ENCODE measurements at places on chromosomes 5 and 9.

- DNase-seq = no peak
These were observed 1935.0 kb downstream of the EFNA5 start for GRCh38 chr5:105735704-105736103.

GRCh38 chr9:20995616-20996015, 35.8 kb downstream of the HACD4 start:
- DNase-seq = no peak

- no peak for DNase-seq
These were observed 12.0 kb upstream of the GABRP start for GRCh38 chr5:170771496-170771895.

DNA sequence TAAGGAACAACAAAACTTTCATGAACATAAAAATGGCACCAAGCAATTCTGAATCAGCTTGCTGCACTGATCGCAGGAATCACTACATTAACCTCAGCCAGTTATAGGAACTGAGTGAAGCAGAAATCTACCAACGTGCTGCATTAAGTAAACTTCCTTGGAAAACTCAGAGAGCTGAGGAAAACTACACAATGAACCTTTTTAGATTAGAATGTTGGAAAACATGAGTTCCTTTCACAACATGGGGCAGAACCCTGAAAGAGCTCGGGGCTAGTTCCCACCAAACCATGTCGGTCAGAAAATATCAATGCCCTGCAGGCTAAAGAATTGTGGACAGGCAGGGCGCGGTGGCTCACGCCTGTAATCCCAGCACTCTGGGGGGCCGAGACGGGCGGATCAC, 19.4 kb downstream of the ALDH7A1 start:
- no peak for DNase-seq

DNA sequence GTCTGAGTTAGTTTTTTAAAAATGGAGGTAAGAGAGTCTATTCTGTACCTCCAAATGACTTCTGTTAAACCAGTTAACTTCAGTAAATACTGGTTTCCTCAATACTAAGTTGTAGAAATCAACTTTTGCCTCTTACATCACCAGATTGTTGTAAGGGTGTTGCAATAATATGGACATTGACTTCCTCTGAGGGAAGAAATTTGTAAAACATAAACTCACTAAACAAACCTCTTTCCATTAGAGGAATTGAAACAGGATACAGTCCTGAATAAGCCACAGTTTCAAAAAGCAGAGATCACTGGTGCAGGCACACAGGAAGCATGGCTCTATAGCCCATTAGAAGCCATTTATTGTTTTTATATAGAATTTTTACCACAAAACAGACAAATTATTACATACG, 32.7 kb upstream of the SLCO6A1 start:
- no peak for DNase-seq

GRCh38 chr5:1593903-1594356, 70.2 kb upstream of the LPCAT1 start:
- no peak for DNase-seq

DNA sequence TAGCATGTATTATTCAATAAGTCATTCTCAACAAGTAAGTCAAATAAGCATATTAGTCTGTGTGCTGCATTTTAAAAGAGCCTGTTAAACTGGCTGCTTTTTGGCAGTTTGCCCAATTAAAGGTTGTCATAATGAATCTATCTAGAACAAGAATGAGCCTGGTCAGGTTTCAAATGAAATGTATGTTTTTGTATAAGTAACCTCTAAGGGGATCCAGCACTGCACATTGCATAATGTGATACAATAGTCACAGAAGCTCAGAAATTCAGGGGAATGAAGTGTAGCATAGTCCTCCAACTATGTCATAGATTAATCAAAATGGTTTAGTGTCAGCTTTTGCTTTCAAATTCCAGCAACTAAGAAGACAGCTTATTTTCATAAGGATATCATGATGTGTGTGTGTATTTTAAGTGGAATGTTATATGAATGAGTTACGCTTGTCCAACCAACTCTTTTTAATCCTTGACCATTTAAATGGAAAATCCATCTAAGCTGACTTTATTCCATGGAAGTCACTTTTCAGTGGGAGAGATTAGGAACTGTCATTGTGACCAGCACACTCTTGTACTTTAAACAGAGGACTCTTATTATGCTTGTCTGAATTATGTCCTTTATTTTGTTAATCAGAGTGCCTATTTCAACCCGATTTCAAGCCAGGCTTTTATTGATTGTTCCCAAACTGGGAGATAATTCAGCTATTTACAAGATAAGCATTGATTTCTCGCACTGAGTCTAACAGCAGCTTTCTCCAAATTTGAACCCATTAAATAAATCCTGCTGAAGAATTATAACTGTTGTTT, 283.9 kb upstream of the ADAMTSL1 start:
- no peak for DNase-seq

DNA sequence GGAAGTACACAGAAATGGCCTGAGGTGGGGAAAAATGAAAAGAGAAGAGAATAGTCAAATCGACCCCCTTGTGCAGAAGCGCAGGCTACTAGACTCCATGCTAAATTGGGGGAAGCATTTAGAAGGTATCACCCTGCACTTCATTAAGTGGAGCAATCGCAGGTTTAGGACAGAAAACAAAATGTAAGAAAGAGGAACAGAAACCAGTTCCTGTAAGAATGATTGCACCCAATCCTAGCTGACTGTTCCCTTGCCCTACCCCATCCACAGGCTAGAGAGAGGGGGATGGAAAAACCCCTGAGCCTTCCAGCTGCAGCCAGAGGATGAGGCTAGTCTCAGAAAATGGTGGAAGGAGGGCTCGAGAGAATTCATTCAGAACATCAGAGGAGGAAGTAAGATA, 23.9 kb upstream of the PPP1R2B start:
- DNase-seq = no peak

- DNase-seq = no peak
These were observed 62.3 kb downstream of the GTF3C4 start for GRCh38 chr9:132732326-132733259.

GRCh38 chr5:5887833-5888232, 465.4 kb downstream of the ICE1 start:
- no peak for DNase-seq

DNA sequence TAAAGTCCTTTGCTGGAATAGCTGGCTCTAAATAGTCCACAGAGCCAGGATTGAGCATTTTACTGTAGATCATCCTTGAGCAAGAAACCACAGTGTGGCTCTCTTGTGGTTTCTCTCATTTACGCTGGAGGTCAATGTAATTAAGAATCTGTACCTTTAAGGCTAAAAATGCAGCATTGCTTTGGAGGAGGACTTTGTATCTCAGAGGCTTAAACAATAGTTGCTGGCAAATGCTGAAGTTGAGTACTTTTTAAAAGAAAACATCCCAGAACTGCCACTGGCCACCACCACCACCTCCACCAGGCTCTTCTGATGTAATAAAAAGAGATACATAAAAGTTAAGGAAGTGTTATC, 177.3 kb upstream of the ADAMTSL1 start:
- no peak for DNase-seq

DNA sequence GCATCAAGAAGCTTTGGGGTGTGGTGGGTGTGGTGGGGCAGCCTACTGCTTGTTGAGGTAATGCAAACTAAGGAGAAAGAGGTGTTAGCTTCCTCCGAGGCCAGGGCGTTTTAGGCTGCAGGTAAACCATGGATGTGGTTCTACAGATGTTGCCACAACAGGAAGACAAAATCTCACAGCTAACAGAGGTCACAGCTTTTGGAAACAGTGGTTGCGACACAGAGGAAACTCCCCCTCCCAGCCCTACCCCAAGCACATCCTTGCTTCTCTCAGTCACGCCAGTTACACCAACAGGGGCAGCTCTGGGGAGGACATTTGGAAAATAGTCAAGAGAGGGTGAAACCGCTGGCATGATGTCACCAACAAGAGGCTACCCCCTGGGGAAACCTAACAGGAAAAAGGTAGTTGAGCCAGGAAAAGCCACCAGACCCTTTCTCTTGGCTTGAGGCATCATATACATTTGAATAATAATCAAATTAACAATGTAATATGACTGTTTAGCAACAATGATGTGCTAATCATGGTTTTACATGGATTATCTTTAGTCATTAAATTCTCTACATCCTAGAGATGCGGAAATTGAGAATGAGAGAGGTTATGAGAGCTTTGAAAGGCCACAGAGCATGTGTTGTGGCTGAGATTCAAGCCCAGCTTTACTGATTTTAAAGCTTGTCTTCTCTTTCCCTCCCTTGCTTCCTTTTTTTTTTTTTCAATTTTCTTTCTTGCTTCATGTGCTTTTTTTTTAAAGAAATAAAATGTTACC, 82.2 kb upstream of the IL12B start:
- DNase-seq = peak; percentile 59

- DNase-seq = no peak
These were observed 19.0 kb downstream of the STOM start for GRCh38 chr9:121350993-121351561.

- DNase-seq = peak; percentile 16
These were observed 16.8 kb upstream of the PHYKPL start for GRCh38 chr5:178249191-178249989.

GRCh38 chr9:99266255-99267023, 44.4 kb downstream of the SEC61B start:
- DNase-seq = peak; percentile 51

- no peak for DNase-seq
These were observed 209.4 kb downstream of the PIK3R1 start for GRCh38 chr5:68424799-68425537.

- DNase-seq = no peak
These were observed 174.0 kb downstream of the NR3C1 start for GRCh38 chr5:143229426-143229895.

- DNase-seq = no peak
These were observed 28.1 kb downstream of the NDUFA8 start for GRCh38 chr9:122131401-122132001.

DNA sequence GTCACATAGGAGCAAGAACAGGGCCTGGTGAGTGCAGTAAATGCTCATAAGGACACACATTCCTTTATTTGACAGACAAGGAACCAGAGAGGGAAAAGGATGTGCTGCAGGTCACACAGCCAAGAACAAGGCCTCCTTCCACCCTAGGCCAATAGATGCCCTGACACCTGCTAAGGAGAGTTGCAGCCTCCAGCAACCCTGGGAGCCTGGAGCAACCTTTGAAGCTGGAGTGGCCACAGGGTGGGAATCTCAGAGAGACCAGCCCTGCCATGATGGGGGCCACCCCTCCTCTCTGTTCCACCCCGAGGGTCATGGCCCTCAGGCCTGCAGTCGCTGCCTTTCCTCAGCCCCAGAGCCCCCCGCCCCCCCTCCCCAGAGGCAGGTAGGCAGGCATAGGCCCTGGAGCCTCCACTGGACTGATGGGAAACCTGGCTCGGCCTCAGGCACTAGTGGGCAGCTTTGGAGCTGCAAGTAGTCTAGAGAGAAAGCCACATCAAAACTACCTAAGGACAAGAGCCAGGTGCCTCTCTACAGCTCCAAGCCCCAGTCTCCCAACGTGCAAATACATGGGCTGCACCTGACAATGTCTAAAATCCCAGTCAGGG, 116.1 kb upstream of the SPOCK1 start:
- no peak for DNase-seq

DNA sequence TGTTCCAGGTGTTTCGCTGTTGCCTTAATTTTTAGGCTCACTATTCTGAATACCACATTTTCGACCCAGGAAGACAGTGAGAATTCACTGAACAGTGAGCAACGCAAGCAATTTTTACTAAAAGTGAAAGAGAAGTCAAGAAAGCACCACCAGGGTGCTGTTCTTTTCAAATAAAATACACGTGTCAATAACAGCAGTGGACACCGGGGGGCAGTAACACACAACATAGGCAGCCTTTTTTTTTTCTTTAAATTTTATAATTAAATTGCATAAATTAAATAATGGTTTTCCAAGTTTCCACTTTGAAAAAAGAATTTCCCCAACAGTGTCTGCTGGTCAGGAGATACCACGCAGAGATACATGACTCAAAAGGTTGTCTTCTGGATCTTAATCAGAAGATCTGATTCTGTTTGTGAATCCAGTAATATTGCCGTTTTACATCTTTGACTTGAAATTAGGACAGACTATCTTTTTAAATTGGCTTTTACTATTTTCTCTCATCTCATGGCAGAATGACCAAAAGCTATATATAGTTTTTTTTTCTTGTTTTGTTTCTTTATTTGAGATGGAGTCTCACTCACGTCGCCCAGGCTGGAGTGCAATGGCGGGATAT, 47.1 kb upstream of the SH3GL2 start:
- DNase-seq = no peak

GRCh38 chr5:145787996-145788395, 47.1 kb downstream of the PRELID2 start:
- DNase-seq = no peak

- DNase-seq = no peak
These were observed 151.5 kb downstream of the C9orf50 start for GRCh38 chr9:129469188-129469987.

GRCh38 chr5:58675341-58675740, 92.5 kb downstream of the RAB3C start:
- DNase-seq = no peak
